A549 treated with AZD2906 at 1 μM for 4 hours (cell line): ENCODE measurements at places on chromosomes 16 and 17. TPM values are rescaled to one million over a fixed set of nuclear protein-coding genes. Genes with fewer than 3 reads are reported as not detected.

Gene ADGRG1
- total RNA-seq: 148 to 205 TPM (median 174 TPM) in 5 replicates

Gene POLG2
- 15.5 to 16.9 TPM (median 16.6 TPM) in 5 replicates for total RNA-seq

Gene UNC13D
- 4.8 to 7.3 TPM (median 5.8 TPM) in 5 replicates for total RNA-seq

Gene MYO15A
- total RNA-seq: 0.45 to 0.56 TPM (median 0.52 TPM) in 5 replicates

Gene MYL4
- total RNA-seq: 0.11 to 0.21 TPM in 2 of 5 replicates, not detected in the others

Gene TM4SF5
- 0.45 to 0.94 TPM (median 0.63 TPM) in 5 replicates for total RNA-seq

Gene ETV4
- total RNA-seq: 57.6 to 67.4 TPM (median 65.7 TPM) in 5 replicates

Gene NPB
- 0.33 to 0.67 TPM (median 0.49 TPM) in 5 replicates for total RNA-seq

Gene PYDC1
- total RNA-seq: not detected in 5 replicates

Gene RNF135
- 21.7 to 25.7 TPM (median 24.9 TPM) in 5 replicates for total RNA-seq

Gene C17orf107
- 0.17 to 0.30 TPM (median 0.26 TPM) in 5 replicates for total RNA-seq

Gene OTOP2
- total RNA-seq: 0.05 to 0.06 TPM in 2 of 5 replicates, not detected in the others

Gene SKAP1
- 0.12 TPM in 1 of 5 replicates, not detected in the others for total RNA-seq

Gene AGRP
- total RNA-seq: 0.17 TPM in 1 of 5 replicates, not detected in the others
